T-helper 2 cell (primary cell): ENCODE measurements at places on chromosomes 16 and 17.
A peak's percentile ranks its signal among the peaks of the same experiment; 100 is the strongest.

DNA sequence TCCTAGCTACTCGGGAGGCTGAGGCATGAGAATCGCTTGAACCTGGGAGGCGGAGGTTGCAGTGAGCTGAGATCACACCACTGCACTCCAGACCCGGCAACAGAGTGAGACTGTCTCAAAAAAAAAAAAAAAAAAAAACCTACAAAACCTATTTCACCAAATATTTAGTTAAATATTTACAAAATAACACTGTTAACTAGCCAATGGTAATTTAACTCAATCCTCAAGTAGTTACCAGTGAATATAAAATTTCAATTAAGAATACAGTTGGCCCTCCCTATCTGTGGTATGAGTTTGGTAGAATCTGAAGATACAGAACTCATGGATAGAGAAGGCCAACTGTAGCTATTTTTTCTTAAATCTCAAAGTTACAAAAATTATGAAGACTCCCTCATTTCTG lies 247.4 kb downstream of the SOX9 start:
- DNase-seq = no peak

DNA sequence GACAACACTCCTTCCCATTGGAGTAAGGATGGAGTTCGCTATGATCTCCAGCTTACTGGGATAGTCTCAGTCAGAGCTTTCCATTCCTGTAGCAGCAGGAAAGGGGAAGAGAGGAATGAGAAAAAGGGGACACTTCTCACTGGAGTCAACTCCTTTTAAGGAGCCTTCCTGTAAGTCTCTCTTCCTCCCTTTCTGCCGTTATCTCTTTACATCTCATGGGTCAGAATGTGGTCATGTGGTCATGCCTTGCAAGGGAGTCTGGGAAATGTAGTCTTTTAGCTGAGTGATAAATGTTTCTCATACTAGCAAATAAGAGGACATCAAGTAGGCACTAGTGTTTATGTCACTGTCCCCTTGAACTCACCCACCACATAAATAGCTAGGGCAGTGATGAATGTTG lies 227.3 kb downstream of the HAPSTR1 start:
- DNase-seq = peak; percentile 12

DNA sequence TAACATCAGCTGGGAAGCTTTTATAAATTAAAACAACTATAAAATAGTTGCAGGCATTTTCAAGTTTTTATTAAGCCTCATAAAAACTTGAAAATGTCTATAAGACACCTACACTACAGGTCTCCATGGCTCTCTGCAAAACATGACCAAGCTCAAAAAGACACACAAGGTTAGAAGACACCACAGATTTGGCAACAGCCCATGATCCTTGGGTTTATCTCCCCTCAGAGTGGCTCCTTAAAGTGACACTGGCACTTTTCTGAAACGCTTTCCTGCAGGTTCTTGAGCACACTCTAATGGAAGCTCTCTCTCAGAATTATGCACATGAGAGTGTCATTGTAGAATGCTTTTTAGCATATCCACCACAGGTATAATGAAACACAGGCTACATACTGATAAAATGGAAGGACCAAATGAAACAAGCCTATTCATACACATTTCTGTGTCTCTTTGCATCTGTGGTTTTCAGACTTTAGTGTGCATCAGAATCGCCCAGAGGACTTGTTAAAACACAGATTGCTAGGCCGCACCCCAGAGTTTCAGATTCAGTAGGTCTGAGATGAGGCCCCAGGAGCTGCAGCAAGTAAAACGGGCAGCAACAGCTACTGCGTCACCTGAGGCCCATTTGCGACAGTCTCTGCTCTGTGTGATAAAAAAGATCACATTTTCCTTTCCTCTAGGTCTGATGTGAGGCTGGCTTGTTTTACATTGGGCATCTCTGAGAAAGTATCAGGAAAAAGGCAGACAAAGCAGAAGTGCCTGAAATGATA lies 75.0 kb upstream of the WSB1 start:
- no peak for DNase-seq

GRCh38 chr16:22627043-22627442 lies 116.4 kb downstream of the NPIPB5 start:
- no peak for DNase-seq

DNA sequence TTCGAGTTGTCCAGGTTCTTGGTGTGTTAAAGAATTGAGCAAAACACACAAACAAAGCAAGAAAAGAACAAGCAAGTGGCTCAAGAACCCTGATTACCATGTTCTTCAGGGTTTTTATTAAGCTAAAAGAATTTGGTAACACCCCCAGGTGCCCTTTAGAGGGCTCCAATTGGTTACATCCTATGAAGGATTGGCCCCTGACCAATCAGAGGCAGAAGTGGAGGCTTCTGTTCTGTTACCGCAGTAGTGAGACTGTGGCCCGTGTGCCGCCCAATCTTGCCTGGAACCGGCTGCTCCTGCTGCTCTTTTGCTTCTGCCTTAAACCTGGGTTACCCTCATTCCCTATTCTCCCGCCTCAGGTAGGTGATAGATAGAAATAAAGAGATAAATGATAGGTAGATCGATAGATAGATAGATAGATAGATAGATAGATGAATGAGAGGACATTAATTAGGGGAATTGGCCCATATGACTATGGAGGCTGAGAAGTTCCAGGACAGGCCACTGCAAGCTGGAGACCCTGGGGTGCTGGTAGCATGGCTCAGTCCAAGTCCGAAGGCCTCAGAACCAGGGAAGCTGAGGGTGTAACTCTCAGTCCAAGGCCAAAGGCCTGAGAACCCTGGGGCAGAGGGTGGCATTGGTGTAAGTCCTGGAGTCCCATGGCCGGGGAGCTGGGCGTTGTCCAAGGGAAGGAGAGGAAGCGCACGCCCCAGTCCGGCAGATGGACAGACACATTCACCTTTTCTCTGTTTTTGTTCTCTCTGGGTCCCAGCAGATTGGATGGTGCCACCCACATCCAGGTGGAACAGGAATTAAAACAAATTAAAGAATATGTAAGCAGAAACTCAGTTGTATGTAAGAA lies 3.5 kb upstream of the CA5A start:
- DNase-seq = no peak

DNA sequence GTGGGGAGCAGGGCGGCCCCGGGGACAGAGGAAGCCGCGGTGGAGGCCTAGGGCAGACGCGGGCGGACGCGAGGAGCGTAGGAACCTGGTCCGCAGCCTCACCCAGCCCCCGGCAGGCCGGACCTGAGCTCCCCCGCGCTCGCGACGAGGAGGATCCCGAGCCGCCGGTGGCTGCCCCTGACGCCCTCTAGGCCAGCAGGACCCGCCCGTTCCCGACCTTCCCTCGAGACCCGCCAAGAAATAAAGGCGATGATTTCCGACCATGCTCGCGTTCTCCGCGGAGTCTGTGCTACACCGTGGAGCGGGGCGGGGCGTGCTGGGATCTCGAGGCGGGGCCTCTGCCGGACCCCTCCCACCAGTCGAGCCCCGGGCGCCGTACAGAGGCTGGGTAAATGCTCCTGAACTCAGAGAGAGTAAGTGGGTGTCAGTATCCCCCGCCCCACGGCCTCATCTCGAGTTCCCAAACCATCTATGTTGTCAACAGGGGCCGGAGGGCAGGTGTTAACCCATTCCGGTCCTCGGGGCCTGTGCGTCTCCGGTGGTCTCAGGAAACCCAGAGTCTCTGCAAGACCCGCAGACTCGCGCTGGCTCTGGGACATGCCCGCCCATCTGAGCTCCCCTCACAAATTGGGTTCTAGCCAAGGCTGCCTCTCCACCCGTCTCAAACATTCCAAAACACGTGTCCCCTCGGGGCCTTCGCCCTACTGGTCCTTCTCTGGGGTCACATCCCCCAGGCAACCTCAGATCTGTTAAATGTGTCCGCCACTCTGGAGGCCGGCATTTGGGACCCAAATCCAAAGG lies 13.7 kb downstream of the SYCE1L start:
- DNase-seq = peak; percentile 70

GRCh38 chr16:8644211-8645140 lies 23.0 kb downstream of the METTL22 start:
- DNase-seq = no peak

DNA sequence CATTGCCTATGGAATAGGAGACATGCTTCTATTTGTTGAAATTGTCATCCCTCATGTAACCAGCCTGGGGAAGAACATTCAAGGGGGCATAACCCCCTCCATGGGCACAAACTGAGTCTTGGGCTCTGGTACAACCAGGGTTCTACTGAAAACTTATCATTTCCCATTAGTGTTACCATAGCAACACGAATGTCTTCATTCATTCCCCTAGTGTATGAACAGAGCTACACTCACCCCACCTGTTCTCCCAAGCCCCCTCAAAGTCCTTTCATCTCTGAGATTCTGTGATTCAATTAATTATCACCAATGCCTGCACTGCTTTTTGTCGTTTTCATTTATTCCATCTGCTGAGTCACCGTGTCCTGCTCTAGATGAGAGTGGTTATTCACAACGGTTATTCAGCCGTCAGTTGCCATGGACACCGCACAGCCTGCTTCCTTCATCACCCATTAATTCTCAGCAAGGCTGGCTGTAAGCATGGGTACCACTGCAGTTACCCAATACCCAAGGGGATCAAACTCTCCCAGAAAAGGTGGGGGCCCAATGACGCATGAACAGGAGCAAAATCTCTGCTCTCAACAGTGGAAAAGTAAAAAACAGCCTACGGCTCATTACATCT lies 1.6 kb upstream of the GAST start:
- no peak for DNase-seq

- DNase-seq = no peak
Measured at GRCh38 chr16:23771642-23772041, 16.8 kb downstream of the CHP2 start.

DNA sequence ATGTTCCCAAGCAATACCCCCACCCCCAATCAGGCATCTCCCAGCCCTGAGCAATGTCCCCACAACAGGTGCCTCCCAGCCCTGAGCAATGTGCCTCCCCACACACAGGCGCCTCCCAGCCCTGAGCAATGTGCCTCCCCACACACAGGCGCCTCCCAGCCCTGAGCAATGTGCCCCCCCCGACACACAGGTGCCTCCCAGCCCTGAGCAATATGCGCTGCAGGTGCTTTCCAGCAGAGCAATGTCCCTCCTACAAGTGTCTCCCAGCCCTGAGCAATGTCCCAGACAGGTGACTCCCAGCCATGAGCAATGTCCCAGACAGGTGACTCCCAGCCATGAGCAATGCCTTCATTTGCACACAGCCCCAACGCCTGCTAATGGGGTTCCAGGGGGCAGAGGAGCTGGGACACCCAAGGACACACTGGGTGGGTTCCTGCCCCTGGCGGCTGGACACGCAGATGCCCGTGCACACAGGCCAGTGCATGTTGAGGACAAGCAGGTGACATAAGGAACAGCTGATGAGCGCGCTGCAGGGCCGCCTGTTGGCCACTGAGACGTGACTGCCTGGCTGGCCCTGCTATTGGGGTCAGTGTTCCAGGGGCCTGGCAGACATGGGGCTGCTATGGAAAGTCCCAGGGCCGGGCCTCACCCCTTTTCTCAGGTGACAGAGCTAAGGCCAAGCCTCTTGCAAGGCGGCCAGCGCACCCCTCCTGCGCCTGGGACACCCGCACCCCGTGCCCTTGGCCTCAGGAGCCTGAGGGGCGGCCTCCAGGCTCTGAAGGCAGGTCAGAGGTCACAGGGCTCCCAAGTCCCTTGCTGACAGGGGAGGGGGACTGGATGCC lies 26.9 kb upstream of the PABPN1L start:
- no peak for DNase-seq

- DNase-seq = no peak
Measured at GRCh38 chr17:76538281-76538931, 897 bp upstream of the CYGB start.

DNA sequence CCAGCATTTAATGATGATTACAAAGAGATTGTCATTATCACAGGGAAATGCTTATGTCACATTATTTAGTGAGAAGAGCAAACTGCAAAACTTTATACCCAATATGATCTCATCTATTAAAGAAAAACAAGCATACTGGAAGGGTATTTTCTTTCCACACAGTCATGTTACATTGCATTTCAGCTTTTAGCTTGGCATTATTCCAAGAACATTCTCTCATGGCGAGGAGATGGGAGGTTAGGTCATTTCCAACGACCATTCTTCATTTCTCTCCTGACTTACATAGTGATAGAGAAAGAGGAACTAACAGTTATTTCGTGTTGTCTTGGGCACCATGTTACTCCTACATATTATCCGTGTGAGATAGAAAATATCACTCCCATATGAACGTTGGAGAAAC lies 309.4 kb upstream of the XYLT1 start:
- DNase-seq = no peak

DNA sequence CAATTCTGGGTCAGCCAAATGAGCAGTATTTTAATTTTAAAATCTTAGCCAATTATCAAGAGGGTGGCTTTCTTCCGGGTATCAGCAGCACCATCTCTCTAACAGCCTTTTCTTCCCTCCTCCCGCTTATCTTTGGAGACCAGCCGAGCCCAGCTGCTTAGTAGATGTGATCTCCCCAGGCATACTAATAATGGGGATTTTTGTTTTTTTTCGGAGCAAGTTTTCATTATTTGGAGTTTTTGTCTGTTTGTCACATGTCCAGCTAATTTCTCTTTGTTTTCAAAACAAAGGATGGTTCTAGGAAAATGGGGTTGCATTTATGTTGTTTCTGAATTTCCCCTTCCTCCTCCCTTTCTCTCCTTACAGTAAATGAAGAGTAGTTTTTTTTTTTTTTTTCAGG lies 170.5 kb upstream of the MPHOSPH6 start:
- DNase-seq = no peak

DNA sequence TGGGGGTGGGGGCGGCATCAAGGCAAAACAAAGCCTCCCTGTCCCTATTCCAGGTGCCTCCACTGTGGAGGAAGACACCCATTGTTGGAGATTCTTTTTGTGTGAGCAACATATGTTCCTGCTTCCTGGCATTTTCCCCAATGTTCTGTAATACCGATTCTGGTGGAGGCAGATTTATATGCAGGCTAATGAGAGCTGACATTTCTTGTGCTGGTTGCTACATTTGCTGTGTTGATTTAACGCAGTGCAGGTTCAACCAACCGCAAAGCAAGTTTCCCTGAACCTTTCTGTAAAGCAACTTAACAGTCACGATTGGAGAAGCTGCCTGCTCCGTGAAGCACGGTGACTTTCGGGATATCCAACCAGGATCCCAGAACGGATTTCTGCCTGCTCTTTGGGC lies 260.5 kb downstream of the CBLN1 start:
- DNase-seq = no peak

- no peak for DNase-seq
Measured at GRCh38 chr17:44832805-44833204, 2.7 kb upstream of the GJC1 start.

DNA sequence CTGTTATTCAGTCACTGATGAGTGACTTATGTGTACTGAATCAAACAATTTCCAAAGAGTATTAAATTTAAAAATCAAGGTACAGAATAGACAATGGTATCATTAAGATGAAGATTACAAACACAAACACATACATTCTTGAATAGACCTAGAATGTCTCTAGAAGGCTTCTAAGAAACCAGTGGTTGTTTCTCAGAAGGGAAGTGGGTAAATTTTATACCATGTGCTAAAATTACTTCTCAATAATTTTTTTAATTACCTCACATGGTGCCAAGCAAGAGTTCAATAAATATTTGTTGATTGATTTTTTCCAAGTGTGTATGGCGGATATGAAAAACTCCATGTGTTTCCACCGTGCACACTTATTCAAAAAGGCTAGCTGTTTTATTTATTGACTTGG lies 6.4 kb downstream of the DYNLRB2 start:
- DNase-seq = no peak
